ENCODE measurements at places on chromosomes 7 and 10. TPM values are rescaled to one million over a fixed set of nuclear protein-coding genes. Genes with fewer than 3 reads are reported as not detected.

DNA sequence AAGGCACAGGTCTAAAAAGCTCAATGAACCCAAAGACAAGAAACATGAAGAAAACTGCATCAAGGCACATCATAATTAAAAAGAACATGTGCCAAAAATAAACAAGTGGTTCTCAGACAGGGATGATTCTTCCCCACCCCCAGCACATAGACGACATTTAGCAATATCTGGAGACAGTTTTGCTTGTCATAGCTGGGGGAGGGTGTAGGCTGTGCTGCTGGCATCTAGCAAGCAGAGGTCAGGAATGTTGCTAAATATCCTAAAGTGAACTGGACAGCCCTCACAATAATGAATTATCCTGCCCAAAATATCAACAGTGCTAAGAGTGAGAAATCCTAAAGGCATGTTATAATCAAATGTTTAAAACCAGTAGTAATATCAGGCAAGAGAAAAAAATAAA lies 122.6 kb downstream of the MICU1 start:
- no peak for DNase-seq

- no peak for DNase-seq
These were observed 15.4 kb downstream of the TAS2R41 start for GRCh38 chr7:143492799-143493739.

- no peak for DNase-seq
These were observed 215.5 kb downstream of the LRRTM3 start for GRCh38 chr10:67141300-67141699.

- DNase-seq, result no peak
These were observed 29.1 kb downstream of the GPRIN2 start for GRCh38 chr10:46527241-46527811.

- DNase-seq, result no peak
These were observed 7.2 kb upstream of the SPAM1 start for GRCh38 chr7:123917878-123918277.

- DNase-seq, result no peak
These were observed 107.0 kb upstream of the INSIG1 start for GRCh38 chr7:155190688-155191087.

DNA sequence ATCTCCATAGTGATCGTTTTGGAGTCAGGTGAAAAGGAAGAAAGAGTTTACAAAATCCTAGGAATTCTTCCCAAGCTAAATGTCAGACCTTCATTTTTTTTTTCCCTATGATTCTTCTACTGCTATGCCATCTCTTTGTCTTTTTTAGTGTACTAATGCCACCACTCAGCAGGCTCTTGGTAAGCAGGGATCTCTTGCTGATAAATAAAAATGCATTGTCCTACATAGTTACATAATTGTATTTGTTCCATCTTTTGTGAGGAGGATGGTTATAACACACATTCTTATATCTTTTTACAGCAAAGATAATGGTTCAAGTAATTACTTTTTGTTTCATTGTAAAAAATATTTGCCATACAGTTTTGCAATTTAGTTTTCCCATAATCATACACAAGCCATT lies 36.8 kb upstream of the AFAP1L2 start:
- DNase-seq, result no peak

DNA sequence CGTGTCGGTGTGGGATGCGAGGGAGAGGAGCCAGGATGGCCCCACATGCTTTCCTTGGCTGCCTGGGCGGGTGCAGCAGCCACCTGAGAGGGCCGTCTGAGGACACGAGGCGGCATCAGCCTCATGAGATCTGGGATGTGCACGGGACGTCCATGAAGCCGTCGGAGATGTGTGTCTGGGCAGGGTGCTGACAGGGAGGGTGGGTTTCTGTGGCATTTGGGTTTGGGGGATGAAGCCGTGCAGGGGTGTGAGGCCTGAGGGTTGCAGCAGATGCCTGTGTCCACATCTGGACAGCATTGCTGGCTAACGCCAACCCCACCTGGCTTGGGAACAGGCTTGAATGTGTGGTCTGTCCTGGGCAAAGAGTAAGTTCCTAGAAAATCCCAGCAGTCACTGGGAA lies 179.5 kb downstream of the DNAJB6 start:
- no peak for DNase-seq

DNA sequence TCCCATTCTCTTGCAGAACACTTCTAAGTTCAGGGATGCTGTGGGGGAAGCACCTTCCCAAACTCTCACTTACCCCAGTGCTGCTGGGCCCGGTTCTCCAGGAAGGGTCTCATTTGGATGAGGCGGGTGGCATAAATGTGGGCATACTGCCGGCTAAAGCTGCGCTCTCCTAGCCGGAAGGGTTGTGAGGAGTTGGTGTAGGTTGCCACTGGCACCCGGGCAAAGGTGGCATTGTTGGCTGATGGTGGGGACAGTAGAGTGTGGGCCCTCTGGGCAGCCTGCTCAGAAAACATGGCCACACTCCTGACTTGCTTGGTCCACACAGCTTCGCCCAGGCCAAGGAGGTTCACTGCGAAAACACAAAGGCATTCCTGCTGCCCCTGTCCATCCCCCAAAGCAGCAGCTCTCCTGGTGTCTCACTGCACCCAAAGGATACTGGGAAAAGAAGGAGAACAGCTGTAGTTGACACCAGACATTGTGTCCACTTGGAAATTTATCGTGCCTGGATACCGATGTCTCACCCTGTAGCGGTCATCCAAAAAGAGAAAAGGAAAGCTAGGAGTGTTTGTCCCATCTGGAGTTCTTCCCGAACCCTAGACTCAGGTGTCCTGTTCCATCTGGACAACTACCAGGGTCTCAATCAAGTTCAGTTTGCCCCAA lies 1.5 kb downstream of the POLD2 start:
- DNase-seq, result no peak

- DNase-seq, result no peak
These were observed 8.6 kb upstream of the MNX1 start for GRCh38 chr7:157018997-157019608.

GRCh38 chr10:113162960-113163359 lies 212.9 kb downstream of the TCF7L2 start:
- DNase-seq, result no peak

- DNase-seq, result no peak
These were observed 115.5 kb downstream of the ZNF736 start for GRCh38 chr7:64429232-64429631.

DNA sequence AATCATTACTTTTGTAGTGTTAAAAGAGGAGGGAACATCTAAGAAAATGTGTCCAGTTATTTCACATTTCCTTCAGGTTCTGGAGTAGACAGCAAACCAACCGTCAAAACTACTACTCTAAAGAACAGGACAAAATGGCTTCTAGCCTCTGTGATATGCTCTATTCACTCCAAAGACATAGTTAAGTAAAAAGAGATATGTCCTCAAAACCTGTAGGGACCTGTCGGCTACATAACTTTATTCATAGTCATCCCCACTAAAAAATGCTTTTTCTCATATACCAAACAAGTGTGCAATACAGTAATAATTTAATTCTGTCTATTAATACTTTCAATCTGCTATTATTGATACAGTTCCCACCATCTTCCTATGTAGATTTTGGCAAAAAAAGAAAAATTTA lies 642.8 kb upstream of the LRRTM3 start:
- DNase-seq, result no peak

DNA sequence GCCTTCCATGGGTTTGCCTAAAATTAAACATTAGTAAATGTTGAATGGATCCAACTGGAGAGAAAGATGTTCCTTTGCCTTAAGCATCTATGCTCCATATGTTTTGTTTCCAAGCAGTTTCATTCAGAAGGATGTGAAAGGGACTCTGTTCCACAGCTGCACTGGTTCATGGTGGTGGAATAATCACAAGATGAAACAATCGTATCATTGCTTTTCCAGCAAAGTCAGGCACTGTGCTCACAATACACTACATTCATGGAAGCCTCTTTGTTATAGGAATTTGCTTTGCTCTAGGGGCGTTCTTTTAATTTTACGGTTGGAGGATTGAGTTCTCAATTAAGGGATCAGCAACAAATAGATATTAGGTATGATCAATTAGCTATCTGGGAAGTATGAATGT lies 33.8 kb downstream of the RAMP3 start:
- no peak for DNase-seq

DNA sequence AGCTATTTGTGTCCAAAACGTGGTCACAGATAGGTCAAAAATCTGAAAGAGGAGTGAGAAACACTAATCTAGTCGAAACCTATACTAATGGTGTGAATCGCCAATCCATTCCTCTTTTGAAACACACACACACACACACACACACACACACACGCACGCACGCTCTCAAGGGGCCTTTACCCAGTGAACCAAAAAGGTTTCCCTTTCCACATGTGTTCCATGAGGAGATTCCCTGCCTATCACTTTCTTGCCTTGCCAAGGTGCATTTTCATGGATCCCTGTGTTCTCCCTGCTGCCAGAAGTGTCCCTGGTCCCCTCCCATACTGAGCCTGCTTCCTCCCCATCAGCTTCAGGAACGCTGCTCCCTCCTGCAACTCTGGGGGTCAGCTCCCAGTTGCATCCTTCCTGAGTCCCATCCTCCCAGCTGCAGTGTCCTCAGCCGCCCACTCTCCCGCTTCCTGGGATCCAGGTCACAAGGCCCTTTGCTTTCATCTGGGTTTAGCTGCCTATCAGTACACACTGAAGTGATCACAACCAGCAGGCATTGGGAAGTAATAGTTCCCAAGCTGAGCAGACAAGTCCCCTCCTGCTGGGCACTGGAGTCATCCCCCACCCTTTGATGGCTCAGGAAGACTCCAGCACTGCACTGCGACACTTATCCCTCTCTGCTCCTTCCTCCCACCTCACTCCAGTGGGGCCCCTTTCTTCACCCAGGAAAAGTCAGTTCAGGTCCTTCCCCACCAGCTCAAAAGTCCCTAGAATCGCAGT lies 49.2 kb upstream of the KCNMA1 start:
- DNase-seq, result no peak

- DNase-seq, result no peak
These were observed 23.5 kb upstream of the GPR146 start for GRCh38 chr7:1020849-1021251.

- DNase-seq, result no peak
These were observed 3.1 kb downstream of the HPS6 start for GRCh38 chr10:102068216-102068615.

DNA sequence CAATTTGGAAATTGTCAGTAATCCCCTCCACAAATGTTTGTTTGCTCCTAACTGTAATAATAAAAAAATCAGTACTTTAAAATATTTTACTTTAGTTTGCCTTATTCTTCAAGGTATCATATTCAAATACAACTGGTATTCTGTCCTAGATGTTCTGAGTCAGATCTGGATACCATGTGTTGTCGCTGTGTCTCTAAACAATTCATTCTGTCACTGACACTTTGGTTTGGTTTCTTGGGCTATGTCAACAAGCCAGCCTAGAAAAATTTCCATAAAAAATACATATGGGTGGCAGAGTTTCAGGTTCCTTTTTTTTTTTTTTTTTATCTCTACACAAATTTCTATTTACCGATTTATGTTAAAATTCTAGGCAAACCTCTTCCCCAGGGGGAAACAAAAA lies 33.2 kb upstream of the SEMA3D start:
- no peak for DNase-seq

Gene TEX47
- not detected for total RNA-seq

Gene WEE2
- total RNA-seq, result 0.42 TPM

Gene CPA5
- total RNA-seq, result not detected

Gene TMEM130
- 9.5 TPM for total RNA-seq

Gene CCDC7
- total RNA-seq, result 109 TPM
